ENCODE measurements at places on chromosomes 5 and 9.

DNA sequence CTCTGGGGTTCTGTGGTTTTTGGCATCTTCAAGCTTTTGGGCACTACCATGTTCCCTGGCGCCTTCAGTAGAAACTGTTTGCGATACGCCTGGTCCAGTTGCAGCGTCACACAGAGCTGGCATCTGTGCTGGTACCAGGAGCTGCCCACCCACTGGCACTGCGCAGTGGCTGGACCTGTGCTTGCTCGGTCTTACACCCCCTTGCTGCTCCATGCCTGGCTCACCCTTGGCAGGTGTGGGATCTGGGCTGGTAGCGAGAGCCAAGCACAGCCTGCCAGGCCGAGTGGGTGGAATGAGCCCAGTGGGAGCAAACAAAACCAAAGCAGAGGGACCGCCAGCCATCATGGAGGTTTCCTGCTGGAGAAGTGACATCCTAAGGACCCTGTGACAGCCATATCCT, 170.2 kb upstream of the IRX2 start:
- no peak for DNase-seq

DNA sequence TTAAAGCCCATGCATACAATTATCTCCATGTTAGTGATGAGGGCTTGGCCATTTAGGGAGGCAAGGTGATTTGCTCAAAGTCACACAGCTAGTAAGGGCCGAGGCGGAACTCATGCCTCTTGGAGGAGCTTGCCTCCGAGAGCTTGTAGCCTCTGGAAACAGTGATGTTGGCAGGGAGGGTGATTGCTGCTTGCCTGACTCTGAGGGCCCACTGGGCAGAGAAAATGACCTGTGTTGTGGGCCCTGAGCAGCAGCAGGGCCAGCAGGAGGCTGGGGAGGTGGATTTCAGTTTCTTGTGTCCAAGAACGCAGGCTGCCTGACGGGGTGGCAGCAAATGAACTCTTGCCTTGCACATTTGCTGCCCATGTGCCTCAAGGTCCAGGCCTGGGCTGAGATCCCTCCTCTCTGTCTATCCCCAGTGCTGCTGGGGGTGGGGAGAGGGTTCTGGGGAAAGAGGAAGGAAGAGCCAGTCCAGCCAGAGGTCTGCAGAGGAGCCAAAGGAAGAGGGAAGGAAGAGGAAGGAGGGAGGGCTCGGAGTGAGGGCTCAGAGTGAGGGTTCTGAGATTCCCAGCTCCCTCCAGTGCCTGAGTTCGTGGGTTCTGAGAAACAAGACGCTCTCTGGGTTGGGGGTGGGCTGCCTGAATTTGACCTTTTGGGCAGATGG, 16.2 kb upstream of the PTGS1 start:
- no peak for DNase-seq

GRCh38 chr9:124359855-124360678, 55.2 kb downstream of the PSMB7 start:
- no peak for DNase-seq

- no peak for DNase-seq
Observed at GRCh38 chr5:108216890-108217289, 165.0 kb downstream of the FBXL17 start.

- DNase-seq, result no peak
Observed at GRCh38 chr5:109223531-109223930, 186.2 kb downstream of the PJA2 start.

DNA sequence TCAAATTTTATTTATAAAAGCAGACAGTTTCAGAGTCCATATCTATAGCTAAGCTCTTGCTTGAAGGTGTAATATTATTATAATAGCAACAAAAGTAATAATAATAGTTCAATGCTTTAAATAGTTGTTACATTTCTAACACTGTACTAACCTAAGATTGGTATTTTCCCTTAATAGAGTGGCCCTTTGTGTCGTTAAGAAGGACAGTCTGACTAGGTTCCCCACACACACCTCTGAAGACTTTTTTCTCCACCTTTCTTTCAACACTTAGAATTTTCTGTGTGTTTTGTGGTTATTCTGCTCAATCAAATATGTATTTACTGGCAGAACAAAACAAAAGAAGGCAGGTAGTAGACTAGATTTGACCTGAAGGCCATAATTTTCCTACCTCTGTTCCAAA, 223.2 kb upstream of the ACO1 start:
- DNase-seq, result no peak

DNA sequence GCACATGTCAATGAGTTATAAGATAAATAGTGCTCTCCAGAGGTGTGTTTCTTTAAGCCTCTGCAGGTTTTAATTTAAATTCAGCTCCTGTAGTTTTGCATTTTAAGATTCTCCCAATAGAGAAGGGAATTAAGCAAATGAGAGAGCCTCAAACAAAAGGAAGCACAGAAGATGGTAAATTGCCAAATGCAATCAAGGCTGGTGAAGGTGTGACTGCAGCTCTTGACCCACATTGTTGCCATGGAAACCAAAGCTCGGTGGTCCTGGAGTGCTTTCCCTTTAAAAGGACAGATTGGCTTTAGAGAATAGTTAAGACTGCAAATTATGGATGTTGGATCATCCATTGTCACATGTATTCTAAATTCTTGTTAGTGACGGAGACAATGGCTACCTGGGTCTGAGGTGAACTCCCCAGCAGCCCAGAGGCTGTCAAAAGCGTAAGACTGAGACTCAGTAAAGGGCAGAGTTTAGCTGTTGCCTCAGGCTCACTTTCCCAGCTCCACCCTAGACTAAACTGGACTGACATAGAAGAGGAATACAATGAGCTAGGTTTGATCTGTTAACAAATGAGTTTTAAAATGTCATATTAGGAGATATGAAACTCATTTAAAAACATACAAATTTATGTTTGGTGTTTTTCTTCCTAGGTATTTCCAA, 12.3 kb downstream of the GAPT start:
- DNase-seq, result no peak

DNA sequence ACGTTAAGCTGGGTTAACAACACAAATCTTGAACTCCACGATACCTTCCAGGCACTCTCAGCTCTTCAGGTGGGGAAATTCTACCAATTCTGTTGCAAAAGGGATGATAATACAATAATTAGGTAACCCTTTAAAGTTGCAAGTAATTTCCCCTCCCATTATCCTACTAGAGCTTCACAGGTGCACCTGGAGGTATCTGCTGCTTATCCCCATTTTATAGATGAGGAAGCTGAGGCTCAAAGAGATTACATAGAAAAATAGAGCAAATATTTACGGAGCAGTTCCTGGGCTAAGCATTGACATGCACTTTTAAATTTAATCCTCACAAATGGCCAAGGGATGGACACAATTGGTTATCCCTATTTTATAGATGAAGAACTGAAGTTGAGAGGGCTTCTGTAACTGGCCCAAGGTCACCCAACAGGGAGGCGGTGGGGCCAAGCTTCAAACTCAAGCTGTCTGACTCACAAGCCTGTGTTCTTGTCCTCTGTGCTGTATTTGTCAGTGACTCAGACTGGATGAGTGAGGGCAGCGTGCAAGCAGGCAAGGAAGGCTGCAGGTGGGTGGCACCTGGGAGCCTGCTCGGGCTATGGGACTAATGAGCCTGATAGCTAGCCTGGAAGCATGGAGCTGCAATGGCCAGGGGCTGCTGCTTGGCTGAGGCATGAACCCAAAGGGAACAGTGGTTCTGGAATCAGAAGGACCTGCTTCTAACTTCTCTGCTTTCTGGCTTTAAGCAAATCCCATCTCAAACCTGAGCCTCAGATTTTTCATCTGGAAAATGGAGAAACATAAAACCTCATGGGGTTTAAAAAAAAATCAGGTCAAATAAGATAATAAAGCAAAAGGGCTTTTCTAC, 105.5 kb downstream of the PDE6A start:
- DNase-seq, result no peak

DNA sequence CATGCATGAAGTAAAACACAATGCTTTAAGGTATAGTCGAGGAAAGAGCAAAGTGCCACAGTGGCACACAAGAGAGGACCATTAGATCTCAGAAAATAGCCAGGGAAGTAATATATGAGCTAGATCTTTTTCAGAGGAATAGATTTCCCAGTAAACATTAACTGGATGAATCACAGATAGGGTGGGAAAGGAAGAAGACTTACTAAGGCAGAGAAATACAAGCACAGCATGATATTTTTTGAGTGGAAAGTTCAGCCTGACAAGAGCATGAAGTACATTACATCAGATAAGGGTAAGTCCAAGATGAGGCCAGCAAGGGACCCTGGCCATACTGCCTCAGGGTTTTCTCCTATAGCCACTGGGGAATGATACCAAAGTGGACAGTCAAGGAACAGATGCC, 804.6 kb upstream of the DMAC1 start:
- no peak for DNase-seq
